GM12891 (cell line): ENCODE measurements at places on chromosomes 2 and 18.

DNA sequence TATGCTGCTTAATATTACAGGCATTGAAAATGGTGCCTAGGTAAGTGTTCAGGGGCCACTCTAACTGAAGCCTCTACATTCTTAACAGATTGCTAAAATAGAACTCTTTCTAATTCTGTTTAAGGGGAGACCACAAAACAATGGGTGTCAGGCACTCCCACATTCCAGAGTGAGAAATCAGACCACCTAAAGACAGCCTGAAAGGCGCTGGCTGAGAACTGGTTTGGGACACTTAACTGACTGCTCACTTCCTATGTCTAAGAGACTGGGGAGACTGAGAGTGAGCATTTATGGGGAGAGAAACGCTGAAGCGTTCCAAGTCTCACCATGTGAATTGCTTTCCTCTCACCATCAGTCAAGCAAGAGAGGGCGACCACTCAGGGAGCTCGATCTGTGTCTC, 108.8 kb upstream of the ITGB6 start:
- no peak for DNase-seq

GRCh38 chr2:221323513-221323912, 248.6 kb downstream of the EPHA4 start:
- no peak for DNase-seq

DNA sequence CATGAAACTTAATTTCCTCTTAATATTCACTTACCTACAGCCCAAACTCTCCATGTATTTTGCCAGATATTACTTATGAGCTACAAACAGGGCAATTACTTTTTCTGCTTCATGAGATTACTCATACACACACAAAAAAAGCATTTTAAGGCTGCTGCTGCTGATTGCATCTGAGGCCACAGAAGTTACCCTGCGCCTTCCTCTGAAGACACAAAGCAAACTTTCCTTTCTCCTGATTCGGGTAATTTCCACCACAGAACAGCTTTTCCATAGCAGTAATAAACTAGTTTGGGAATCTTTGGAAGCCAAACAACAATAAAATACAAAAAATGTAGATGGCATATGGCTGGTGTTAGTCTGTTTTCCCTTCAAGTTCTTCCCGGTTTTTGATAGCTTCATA, 6.2 kb downstream of the TTC32 start:
- no peak for DNase-seq

DNA sequence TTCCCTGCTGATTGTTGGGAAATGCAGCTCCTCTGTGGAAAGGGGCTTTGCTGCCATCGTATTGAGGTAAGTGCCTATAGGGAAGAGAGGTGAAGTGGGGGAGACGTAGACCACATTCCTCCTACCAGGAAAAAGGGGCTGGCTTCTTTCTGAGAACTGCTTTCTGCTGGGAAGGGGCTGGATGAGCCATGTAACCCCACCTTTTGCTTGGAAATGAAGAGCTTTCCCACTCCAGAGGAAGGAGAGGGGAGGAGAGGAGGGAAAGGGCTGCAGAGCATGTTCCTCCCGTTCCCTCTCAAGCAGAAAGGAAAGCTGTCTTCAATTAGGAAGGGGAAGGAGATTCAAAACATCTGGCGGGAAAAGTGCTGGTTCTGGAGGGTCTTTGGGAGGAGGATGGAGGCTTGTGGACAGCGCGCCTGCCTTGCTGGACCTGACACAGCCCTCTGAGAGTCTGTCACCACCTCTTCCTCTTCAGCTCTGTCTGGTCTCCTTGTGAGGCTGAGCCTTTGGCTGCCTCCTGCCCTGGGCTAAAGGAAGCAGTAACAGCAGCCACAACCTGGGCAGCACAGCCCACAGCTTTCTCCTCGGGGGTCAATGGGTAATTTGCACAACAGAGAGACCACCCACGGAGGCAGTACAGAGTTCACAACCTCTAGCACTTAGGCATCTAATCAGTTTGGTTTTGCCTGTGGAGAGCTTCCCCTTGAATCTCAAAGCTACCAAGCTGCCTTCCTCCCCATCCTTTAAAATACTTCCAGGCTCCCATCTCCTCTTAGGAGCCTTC, 410.0 kb upstream of the TNP1 start:
- no peak for DNase-seq

- no peak for DNase-seq
Observed at GRCh38 chr2:62443886-62444285, 62.1 kb downstream of the TMEM17 start.

GRCh38 chr2:12066986-12067385, 320.6 kb downstream of the LPIN1 start:
- no peak for DNase-seq

DNA sequence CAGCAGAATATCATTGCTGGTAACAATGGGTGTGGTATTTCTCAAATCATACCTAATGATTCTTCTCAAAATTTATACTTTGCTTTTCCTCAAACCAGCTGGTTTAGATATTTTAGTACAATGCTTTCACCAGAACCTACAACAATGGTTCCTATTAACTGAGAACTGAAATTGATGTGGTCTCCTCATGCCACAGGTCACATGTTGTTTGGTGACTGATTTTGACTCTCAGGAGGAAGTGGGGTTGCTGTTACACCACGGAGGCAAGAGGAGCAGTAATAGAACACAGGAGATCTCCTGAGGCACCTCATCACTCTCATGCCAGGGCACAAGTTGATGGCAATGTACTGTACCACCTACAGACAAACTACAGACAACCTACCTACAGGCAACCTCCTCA, 3.0 kb upstream of the CEP68 start:
- DNase-seq = peak; percentile 48

GRCh38 chr2:132725148-132725547, 55.1 kb upstream of the LYPD1 start:
- DNase-seq = no peak

DNA sequence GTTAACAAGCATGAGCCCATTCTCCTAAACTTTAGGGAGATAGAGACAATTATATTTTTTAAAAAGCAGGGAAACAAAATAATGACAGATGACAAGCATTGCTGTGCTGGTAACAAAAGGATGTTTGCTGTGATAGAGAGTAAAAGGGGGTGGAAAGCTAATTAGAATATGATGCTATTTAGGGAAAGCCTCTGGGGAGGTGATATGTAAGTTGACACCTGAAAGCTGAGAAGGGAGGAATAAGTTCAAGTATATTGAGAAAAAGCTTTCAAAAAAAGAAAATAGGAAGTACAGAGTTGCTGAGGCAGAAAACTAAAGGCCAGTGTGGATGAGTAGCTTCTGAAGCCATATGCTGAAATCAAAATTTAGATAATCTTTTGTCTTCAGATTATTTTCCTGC, 565.2 kb upstream of the NRXN1 start:
- DNase-seq = no peak

GRCh38 chr18:23105030-23105429, 30.3 kb upstream of the CABLES1 start:
- DNase-seq = no peak

DNA sequence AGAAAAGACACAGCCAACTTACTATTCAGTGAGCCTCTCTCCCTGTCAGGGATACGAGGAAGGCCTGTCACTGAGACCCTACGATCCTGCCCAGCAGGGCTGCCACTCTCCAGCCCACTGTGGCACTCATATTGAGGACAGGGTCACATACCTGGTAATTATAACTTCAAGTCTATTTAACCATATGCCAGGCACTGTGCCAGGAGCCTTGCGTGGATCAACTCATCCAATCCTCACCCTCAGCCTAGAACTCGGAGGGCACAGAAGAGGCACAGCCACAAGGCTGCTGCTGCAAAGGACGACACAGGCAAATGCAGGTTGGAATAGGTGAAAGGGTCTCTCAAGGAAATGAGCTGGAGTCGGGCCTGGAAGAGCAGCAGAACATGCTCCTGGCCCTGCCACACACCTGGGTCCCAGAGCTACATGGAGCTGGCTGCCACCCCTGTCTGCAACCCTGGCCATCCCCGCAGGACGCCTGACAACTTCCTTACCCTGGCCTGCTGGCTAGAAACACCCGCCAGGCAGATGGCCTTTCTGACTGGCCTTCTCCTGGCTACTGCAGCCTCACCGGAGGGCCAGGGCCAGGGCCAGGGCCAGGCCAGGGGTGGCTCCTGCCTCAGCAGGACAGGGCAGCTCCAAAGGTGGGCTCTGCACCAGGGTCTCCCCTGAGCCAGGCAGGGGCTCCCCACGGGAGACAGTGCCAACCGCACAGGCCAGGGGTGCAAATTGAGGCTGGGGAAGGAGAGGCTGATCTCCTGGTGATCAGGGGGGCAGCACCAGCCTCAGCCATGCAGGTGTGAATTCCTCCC, 32.1 kb upstream of the SLC66A3 start:
- DNase-seq = no peak

GRCh38 chr2:103873716-103874351, 980.1 kb upstream of the POU3F3 start:
- DNase-seq = no peak

DNA sequence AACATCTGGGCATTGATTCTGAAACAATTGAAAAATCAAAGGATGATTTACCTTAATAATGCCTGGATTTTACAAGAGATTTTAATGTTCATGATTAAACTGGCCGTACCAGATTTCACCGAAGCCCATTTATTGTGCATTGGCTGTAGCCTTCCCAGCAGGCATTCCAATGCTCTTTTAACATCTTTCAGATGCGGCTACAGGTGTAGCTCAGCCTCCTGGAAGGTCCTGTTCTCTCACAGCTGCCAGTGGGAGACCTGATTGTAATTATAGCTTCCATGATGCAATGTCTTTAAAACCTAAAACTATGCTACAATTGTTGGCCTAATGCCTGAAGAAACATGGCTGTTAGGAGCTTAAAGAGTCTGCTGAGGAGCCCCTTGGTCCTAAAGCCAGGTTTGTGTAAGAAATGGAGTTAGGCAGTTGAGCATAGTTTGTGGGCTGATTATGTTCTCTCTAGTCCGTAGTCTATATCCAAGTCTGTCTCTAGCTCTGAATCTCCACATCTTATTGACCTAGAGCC, 147.4 kb downstream of the CERS6 start:
- DNase-seq = no peak

DNA sequence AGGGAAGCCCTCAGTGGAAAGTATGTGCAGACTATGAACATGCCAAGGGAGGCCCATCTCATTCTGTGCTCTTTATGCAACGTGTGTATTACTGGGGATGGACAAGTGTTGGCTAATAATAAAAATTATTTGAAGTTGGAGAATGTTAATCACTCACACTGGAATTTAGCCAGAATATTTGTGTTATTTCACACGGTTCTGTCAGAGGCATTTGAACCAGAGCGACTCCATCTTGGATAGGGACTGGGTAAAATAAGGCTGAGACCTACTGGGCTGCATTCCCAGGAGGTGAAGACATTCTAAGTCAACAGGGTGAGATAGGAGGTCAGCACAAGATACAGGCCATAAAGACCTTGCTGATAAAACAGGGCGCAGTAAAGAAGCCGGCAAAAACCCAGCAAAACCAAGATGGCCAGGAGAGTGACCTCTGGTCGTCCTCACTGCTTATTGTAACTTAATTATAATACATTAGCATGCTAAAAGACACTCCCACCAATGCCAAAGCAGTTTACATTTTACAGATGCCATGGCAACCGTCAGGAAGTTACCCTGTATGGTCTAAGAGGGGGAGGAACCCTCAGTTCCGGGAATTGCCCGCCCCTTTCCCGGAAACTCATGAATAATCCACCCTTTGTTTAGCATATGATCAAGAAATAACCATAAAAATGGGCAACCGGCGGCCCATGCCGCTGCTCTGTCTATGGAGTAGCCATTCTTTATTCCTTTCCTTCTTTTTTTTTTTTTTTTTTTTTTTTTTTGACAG, 2.6 kb upstream of the FZD5 start:
- DNase-seq = no peak

DNA sequence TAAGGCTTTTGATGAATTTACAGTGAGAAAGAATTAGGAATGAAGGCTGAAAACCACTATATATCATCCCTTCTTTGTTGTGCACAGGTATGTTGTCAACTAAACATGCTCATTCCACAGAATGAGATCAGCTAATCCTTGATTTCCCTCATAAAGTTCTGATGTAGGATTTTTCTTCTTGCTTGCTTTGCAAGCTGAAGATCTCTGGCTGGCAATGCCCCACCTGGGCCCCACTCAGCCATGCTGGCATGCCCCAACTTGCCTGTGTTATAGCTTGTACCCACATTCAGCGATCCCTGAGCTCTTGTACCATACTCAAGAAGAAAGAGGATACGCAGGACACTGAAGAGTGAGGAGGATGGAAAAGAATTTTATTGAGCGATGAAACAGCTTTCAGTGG, 18.0 kb upstream of the SERPINB11 start:
- DNase-seq = no peak

GRCh38 chr2:234288974-234289455, 207.9 kb downstream of the ARL4C start:
- no peak for DNase-seq

- DNase-seq = no peak
Observed at GRCh38 chr18:22277758-22278157, 108.4 kb downstream of the GATA6 start.

DNA sequence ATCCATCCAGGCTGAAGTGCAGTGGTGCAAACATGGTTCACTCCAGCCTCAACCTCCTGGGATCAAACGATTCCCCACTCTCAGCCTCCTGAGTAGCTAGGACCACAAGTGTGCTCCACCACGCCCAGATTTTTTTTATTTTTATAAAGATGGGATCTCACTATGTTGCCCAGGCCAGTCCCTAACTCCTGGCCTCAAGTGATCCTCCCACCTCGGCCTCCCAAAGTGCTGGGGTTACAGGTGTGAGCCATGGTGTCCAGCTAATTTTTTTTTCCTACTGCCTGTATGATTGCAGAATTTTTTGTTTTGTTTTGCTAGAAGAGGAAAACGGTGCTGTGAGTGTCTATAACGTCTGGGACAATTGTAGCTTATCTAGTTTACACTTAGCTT, 38.3 kb downstream of the ADI1 start:
- no peak for DNase-seq

GRCh38 chr2:169734169-169734847, 676 bp downstream of the KLHL23 start:
- DNase-seq = peak; percentile 33

DNA sequence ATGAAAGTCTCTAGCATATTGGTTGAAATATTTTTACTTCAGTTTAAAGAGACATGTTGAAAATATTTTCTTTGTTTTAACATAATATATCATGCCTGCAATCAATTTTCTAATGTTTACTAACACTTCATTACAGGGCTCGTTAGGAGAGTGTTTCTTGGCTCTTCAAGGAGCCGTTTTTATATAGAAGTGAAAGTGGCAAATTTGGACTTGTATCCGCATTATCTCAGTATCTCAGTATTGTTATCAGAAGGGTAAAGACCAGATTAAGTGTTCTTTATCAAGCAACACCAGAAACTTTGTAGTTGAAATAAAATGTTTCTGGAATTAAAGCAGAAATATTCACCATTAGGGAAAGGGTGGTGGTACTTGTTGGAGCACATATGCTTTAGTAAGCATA, 97.8 kb downstream of the BABAM2 start:
- no peak for DNase-seq
